ENCODE measurements at places on chromosomes 13 and 19.

DNA sequence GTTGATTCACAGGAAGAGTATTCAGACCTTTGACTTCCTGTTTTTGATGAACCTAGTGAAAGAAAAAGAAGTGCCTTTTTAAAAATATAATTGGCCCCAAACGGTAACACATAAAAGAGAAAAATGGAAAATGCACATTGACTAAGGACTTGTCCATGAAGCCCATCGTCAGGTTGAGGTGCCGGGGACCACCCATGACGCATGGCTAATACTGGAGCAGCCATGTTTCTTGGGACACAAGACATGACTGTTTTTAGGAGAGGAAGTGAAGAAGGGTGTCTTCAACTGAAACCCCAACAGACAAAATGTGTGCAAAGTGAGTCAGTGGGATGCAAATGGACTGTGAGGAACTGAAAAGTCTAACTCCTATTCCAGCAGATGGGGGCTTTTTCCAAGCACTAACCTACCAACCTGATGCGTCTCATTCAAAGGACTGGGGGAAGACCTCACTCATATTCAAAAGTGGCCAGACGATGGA, 459.4 kb downstream of the FOXO1 start:
- DNase-seq, result no peak
- peak overlapping the region; percentile 77 for H3K4me3 ChIP-seq

DNA sequence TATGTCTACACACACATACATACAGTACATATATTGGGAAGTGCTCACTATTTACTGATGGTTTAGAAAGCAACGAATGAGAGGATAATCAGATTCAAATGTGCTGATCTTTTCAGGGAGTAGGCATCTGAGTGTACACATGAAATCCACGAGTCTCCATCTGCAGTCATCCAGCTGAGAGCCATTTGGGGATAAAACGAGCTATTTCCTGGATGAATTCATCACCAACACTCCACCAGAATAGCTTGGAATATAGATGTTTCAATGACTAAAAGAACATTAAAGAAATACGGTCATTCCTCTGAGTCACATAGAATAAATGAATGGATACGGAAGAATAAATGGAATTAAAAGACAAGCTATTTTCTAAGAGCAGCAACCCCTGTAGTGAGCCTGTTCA, 721.6 kb upstream of the ARGLU1 start:
- no peaks in the 10 kb centered on the region for H3K27me3 ChIP-seq
- no peaks in the 10 kb centered on the region for H3K36me3 ChIP-seq
- H3K4me1 ChIP-seq, result no peaks in the 10 kb centered on the region
- H3K27ac ChIP-seq, result no peak overlapping the region

DNA sequence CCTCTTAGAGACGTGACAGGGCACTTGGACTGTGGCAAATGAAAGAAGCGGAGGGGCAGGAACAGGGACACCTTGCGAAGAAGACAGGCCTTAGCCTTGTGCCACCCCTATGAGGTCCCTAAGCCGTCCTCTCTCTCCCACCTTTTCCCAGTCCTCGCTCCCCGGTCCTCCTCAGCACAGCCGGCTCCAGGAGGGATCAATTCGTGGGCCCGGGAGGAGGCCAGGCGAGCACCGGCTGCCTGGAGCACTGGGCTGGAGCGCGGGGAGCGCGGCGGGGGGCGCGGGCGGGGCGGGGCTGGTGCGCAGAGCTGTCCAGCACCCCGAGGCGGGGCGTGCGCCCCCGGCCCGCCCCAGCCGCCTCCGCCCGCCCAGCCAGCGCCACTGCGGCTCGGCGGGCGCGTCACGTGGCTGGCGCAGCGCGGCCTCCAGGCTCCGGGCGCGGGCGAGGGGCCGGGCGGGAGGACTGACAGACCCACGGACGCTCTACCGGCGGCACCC, at the start of gene LRP3:
TSS of gene LRP3 (plus strand) at position 466 of the 498 bp plus-strand sequence. CDS start 456 bp downstream, outside the sequence.
- no peak for DNase-seq
- peaks cover 6% of the 10 kb centered on the region for H3K4me1 ChIP-seq
- peak within 1 kb of the TSS; percentile 74 for H3K4me3 ChIP-seq
- H3K36me3 ChIP-seq, result no peaks in the 10 kb centered on the region
- peaks cover 54% of the 10 kb centered on the region for H3K27me3 ChIP-seq

- H3K27me3 ChIP-seq, result no peaks in the 10 kb centered on the region
- no peak for DNase-seq
- H3K4me1 ChIP-seq, result peaks cover 21% of the 10 kb centered on the region
- H3K27ac ChIP-seq, result peak overlapping the region; percentile 99
- H3K4me3 ChIP-seq, result peak overlapping the region; percentile 99
Observed at GRCh38 chr19:8320564-8321066, 560 bp downstream of the NDUFA7 start.

DNA sequence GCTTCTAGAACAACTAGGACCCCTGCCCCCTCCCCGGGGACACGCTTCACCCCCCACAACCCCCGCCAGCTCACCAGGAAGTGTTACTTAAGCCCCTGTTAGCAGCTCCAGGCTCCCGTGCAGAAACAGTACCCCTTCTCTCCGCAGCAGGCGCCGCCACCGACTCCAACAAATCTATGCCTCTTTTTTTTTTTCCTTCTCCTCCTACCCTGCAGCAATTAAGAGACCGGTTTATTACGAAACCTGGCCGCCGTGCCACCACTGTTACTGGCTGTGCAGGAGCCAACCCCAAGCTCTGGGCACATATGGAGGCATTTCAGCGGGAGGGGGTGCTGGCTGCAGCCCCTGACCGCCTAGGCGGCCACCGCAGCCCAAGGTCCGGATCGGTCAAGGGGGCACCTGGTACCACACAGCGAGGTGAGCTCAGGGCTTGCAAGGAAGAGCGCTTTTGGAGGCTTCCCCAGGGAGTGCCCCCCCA, 2.4 kb downstream of the GADD45B start:
- H3K27ac ChIP-seq, result peak overlapping the region; percentile 95
- peak; percentile 33 for DNase-seq
- H3K36me3 ChIP-seq, result peaks cover 9% of the 10 kb centered on the region

DNA sequence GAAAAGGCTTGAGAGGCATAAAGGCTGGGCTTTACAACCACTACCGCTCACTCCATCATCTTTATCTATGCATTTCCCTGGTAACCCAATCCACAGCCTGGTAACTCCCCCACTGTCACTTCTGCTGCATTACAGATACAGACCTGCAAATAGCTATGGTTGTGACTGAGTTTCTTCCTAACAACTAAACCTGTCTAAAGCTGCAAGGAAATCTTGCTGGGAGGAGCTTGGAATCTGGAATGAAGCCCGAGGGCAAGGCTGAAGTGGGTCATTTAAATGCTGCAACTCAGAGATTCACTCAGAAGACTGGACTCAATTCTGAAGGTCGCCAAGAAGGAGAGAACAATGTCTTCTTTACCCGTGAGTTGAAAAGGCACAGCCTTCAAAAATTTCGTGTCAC, at the start of gene LGALS13:
TSS of gene LGALS13 (plus strand) at position 301 of the 400 bp plus-strand sequence. CDS start at position 346, 45 bp downstream.
- no peak for DNase-seq
- H3K4me3 ChIP-seq, result no peak within 1 kb of the TSS
- peaks cover 47% of the 10 kb centered on the region for H3K27me3 ChIP-seq
- H3K36me3 ChIP-seq, result no peaks in the 10 kb centered on the region
- H3K27ac ChIP-seq, result no peak within 1 kb of the TSS

- H3K4me3 ChIP-seq, result no peak overlapping the region
- peaks cover 28% of the 10 kb centered on the region for H3K4me1 ChIP-seq
- H3K27me3 ChIP-seq, result peaks cover 77% of the 10 kb centered on the region
- DNase-seq, result no peak
- H3K27ac ChIP-seq, result no peak overlapping the region
Observed at GRCh38 chr19:13015361-13016223, 20.3 kb downstream of the NFIX start.

GRCh38 chr19:12545267-12545666, 6.0 kb downstream of the ZNF564 start:
- H3K36me3 ChIP-seq, result peaks cover 2% of the 10 kb centered on the region
- peak overlapping the region; percentile 32 for H3K27ac ChIP-seq
- no peaks in the 10 kb centered on the region for H3K27me3 ChIP-seq
- no peak overlapping the region for H3K4me3 ChIP-seq
- peaks cover 35% of the 10 kb centered on the region for H3K4me1 ChIP-seq

DNA sequence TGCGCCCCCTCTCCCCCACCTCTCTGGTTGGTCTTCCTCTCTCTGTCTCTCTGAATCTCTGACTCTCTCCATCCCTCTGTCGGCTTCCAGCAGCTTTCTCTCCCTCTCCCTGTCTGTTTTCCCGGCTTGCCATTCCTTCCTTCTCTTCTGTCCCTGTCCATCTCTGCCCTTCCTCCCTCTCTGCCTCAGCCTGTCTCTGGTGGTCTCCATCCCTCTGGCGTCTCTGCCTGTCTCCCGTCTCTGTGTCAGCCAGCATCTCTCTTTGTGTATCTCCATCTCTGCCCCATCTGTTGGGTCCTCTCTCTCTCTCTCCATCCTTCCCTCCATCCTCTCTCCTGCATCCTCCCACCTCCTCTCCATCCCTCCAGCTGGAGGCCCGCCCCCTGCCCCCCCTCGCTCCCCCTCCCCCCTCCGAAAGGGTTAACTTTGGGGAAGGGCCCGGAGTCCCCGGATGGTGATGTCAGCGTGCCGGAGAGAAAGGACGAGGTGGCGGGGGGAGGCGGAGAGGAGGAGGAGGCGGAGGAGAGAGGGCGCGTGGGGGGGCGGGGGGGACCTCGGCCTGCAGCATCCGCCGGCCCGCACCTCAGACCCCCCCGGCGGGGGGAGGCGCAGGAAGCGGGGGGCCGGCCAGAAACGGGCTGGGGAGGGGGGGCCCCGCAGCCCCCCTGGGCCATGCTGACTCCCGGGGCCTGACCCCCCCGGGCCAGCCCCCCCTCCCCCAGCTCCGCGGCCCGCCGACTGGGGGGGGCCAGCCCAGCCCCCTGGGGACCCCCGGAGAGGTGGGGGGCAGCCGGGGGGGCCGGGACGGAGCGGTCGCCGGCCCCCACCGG, at the start of gene BRSK1:
TSS of gene BRSK1 (plus strand) at position 450 of the 830 bp plus-strand sequence. CDS start 446 bp downstream, outside the sequence.
- H3K36me3 ChIP-seq, result peaks cover 3% of the 10 kb centered on the region
- H3K4me3 ChIP-seq, result peak within 1 kb of the TSS; percentile 95
- no peaks in the 10 kb centered on the region for H3K27me3 ChIP-seq
- H3K27ac ChIP-seq, result peak within 1 kb of the TSS; percentile 84

DNA sequence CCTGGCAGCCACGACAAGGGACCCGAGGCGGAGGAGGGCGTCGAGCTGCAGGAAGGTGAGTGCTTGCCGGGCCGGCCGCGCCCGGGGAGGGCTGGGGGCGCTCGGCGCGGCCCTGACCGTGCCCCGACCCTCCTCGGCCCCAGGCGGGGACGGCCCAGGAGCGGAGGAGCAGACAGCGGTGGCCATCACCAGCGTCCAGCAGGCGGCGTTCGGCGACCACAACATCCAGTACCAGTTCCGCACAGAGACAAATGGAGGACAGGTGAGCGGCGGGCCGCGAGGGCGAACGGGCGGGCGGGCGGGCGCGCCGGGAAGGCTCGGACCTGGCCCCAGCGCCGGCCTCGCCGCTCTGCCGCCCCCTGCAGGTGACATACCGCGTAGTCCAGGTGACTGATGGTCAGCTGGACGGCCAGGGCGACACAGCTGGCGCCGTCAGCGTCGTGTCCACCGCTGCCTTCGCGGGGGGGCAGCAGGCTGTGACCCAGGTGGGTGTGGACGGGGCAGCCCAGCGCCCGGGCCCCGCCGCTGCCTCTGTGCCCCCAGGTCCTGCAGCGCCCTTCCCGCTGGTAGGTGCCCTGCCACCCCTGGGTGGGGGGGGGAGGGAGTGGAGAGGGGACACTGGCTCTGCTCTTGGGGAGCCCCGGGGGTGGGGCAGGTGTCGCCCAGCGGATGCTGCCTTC, 816 bp downstream of the USF2 start:
- H3K27me3 ChIP-seq, result no peaks in the 10 kb centered on the region
- peaks cover 2% of the 10 kb centered on the region for H3K36me3 ChIP-seq
- peak overlapping the region; percentile 63 for H3K27ac ChIP-seq
- peak overlapping the region; percentile 81 for H3K4me3 ChIP-seq

DNA sequence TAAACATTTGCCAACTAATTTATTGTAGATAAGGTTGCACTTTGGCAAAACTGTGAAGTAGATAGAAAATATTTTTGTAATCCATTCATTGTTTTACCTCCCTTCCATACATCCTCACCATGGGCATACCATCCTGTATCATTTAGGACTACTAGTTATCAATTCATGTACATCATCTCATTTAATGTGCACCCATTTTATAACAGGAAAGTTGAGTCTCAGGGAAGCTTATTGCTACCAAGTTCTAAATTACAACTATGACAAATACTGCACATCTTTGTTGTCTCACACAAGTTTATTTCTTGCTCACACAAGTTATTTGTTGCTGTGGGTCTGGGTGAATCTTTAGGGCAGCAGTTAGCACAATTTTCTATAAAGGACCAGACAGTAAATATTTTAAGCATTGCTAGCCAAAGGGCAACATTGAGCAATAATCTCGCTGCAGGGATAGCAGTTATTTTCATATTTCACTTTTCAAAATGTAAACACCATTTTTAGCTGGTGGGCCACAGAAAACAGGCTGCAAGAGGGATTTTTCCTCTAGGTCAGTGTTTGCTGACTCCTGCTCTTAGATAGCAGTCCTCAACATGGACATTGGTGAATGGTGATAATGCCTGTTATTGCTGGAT, 276.5 kb downstream of the GPC6 start:
- H3K4me1 ChIP-seq, result no peaks in the 10 kb centered on the region
- H3K27ac ChIP-seq, result no peak overlapping the region
- no peaks in the 10 kb centered on the region for H3K36me3 ChIP-seq
- peaks cover 10% of the 10 kb centered on the region for H3K27me3 ChIP-seq
- no peak for DNase-seq
- no peak overlapping the region for H3K4me3 ChIP-seq

DNA sequence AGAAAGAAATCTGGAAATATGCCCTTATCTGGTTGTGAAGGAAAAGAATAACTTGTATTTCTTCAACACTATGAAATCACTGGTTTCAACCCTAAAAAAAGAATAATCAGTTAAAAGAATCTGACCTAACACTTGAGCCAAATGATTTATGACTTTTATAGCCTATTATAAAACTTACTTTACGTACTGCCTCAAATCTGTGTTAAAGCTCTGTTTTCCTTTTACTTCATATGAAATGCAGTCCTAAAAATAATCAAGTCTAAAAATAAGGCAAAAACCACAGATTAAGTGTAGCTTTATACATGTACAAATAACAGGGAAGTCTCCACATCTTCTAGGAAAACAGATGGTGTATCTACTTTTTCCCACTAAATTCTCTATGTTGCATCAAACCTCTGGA, 101.3 kb downstream of the VWA8 start:
- no peaks in the 10 kb centered on the region for H3K27me3 ChIP-seq
- H3K4me3 ChIP-seq, result no peak overlapping the region
- DNase-seq, result no peak
- H3K36me3 ChIP-seq, result peaks cover 8% of the 10 kb centered on the region

- DNase-seq, result peak; percentile 44
- peak overlapping the region; percentile 62 for H3K4me3 ChIP-seq
- H3K4me1 ChIP-seq, result peaks cover 52% of the 10 kb centered on the region
- H3K36me3 ChIP-seq, result no peaks in the 10 kb centered on the region
- peak overlapping the region; percentile 91 for H3K27ac ChIP-seq
Observed at GRCh38 chr13:27130979-27131623, 40.5 kb downstream of the USP12 start.

GRCh38 chr19:48963371-48964204, 1.5 kb upstream of the FTL start:
- H3K27me3 ChIP-seq, result no peaks in the 10 kb centered on the region
- H3K4me1 ChIP-seq, result peaks cover 55% of the 10 kb centered on the region
- H3K4me3 ChIP-seq, result peak overlapping the region; percentile 99
- H3K36me3 ChIP-seq, result peaks cover 2% of the 10 kb centered on the region
- peak; percentile 39 for DNase-seq
- peak overlapping the region; percentile 99 for H3K27ac ChIP-seq

Measured in T-helper 17 cell (primary cell).